ENCODE measurements at places on chromosomes 7 and 10.
A peak's percentile ranks its signal among the peaks of the same experiment; 100 is the strongest.

GRCh38 chr7:116569737-116570136 is 44.9 kb downstream of the CAV1 start:
- no peak for DNase-seq

DNA sequence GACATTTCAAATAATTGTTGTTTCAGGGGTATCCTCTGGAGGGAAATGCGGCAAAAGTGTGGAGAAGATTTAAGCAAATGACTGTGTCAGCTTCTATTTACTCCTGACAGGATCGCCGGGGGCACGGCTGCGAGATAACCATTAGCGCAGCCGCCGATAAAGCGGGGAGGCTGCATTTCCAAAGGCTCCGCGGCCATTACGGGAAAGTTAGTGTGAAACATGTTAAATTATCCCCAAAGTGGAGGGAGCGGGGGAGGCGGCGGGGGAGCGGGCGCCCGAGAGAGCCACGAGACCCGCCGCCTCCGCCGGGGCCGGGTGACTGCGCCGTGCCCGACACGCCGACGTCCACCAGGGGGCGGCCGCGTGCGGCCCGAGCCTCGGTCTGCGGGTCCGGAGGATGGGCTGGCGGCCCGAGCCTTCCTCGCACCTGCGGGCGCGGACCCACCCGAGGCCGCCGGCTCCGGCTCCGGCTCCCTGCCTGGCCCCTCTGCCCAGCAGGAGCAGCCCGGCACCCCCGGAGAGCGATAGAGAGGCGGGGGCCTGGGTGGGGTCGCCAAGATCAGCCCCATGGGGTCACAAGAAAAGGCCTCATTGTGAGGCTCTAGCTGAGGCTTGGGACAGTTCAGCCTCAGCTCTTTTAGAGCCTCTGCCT is 74.4 kb upstream of the PAX2 start:
- DNase-seq, result peak; percentile 33

DNA sequence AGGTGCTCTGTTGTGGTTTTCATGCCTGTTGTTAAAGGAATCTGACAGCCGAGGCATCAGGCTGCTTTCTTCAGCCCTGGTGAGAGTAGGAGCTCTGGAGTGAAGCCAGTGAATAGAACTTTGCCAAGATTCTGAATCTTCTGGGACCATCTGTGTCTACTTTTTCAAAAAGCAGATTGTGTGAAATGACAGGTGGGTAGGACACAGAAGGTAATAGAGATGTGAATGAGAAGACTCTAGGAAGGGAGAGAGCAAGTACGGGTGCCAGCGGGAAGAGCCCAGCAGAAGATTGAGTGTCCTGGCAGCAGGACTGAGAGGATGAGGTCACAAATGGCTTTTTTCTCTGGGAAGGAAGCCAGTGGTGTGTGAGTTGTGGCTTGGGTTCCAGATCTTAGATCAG is 429.2 kb downstream of the SDK1 start:
- no peak for DNase-seq

- DNase-seq, result no peak
These were observed 403.6 kb downstream of the NRG3 start for GRCh38 chr10:82278401-82279182.

DNA sequence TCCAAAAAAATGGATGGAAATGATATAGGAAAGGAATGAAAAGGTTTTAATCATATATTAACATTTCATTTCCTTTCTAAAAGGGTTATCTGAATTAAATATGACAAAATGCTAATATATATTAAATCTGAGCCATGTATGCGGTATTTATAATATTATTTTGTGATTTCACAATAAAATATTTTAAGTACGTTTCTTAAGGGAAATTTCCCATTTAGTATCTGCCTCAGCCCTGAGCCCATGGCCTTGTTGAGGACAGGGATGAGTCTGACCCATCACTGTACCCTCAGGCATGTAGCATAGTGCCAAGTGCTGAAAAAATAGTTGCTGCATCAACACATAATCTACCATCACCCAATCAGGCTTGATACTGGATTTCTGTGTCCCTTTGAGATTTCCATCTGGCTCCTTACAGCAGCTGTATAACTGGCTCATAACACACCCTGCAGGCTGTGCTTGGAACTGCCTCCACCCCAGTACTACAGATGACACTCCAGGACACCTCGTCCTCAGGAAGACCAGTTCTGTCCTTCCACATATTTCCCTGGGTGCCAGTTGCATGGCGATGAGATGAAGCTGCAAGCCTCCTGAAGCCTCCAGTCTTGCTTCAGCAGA is 59.4 kb upstream of the ASAH2 start:
- DNase-seq, result peak; percentile 76

DNA sequence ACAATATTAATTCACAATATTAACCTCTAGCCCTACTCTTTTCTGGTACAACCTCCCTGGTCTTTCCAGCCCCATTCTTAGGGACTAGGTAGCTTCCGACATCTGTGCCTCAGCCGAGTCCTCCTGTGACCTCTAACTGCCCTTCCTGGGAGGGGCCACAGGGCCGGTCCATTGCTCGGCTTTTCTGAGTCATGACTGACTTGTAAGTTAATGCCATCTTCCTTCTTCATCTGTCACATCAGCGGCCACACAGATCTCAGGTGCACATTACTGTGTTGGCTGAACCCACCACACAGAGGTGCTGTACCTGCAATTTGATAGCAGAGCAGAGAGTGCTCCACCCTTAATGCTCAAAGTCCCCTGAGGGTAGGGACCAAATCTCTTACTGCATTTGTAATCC is 4.1 kb upstream of the CPA4 start:
- no peak for DNase-seq

DNA sequence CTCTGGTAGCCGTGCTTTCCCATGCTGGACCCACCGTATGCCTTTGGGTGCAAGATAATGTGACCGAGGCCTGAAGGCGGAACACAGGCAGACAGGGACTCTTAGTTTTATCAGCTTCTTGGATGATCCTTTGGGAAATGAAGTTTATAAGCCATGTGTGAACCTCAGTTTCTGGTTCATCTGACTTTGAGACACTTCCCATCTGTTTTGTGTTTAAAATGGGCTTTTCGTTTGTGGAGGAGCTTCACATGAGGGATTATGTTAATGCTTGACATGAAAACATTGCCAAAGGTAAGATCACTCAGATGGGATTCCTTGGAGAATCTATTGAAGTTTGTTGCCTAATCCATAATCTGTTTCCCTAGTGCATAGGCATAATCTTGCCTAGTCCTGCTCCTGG is 249.8 kb upstream of the LYZL1 start:
- DNase-seq, result no peak

- no peak for DNase-seq
These were observed 127.5 kb downstream of the DNAJB6 start for GRCh38 chr7:157464111-157464970.

DNA sequence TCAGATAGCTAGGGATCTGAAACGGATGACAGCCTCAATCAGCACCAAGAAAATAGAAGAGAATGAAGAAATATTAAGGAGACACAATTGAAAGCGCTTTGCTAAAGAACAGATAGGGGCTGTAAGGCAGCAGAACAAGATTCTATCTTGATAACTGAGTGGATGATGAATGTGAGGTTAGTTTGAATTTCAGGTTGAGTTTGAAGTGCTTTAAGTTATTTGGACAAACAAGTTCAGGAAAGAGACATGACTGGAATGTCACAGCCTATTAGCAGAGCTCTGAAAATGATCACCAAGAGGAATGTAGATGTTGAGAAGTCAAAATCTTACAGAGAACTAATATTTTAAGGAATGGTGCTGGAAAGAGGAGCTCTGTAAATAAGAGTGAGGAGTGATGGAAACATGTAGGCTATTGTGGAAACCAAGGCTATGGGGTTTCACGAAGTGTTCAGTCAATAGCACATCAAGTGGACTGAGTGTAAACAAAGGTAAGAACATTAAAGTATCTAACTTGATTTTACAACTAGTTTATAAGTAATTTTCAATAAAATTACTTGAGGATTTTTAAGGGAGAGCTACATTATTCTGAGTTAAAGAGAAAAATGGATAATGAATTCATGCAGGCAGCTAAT is 61.6 kb downstream of the MEST start:
- no peak for DNase-seq

DNA sequence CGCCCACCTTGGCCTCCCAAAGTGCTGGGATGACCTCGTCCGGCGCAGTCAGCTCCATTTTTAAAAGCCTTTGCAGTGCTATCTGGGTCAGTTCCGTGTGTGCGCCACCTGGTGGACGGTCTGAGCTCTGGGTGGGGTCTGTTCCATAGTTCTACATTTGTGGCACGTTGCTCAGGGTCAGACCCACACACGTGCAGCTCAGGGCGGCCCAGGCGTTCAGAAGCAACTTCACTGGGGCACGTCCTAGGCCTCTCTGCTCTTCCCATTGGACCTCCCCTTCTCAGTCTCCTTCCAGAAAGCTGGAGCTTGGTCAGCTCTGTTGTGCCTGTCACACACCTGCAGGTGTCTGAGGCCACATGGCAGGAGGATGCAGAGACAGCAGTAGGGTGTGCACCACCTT is 137.9 kb downstream of the DNAJB6 start:
- peak; percentile 53 for DNase-seq

DNA sequence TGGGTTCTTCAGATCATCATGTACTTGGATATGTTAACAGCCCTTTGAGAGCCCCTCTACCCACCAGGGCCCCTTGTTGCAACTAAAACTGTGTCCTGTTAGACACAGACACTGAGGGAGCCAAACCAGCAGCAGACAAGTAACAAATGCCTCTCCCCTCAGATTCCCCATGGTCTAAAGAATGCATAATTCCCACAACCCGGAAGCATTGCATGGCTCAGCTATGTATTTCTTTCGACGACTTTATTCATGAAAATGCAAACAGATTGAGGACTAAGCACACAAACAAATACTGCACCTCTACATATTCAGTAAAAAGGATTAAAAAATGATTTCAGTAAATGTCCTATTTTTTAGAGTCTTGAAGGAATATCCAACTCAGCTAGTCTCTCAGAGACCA is 70.1 kb upstream of the HECW1 start:
- no peak for DNase-seq

- peak; percentile 51 for DNase-seq
These were observed 747 bp downstream of the GDI2 start for GRCh38 chr10:5812283-5813090.

DNA sequence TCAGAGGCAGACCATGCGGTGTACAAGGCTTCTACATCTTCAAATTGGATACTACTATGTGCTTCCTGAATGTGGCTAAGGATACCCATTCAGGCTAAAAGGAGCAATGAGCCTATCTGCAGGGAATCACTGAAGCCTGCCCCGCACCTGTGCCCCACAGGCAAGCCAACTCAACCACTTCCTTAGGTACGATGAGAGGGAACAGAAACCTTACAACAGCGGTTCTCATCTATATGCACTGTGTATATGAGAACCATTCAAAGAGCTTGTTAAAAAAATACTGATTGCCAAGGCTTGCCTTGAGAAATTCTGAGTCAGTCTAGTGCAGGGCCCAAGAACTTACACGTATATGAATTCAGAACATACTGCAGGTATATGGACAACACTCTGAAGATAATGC is 679.6 kb downstream of the PARD3 start:
- DNase-seq, result no peak

- no peak for DNase-seq
These were observed 4.5 kb downstream of the CHCHD3 start for GRCh38 chr7:133077394-133077793.

DNA sequence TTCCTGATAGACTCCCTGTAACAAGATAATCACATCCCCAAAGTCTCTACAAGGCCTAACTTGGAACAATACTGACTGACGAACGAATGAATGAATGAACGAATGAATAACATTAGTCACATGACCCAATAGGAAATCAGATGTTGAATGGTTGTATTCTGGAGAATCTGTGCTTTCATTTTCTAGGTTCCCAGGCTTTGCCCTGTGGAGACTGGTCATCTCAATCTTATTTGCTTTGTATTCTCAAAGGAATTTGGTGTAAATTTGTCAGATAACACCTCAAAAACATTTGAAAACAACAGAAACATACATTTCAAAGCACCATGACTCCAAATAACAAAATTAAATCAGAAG is 69.6 kb upstream of the COL1A2 start:
- no peak for DNase-seq

- DNase-seq, result no peak
These were observed 41.6 kb downstream of the LAMB1 start for GRCh38 chr7:107961405-107961804.

- peak; percentile 40 for DNase-seq
These were observed 65.8 kb downstream of the CDK13 start for GRCh38 chr7:40015790-40016296.

DNA sequence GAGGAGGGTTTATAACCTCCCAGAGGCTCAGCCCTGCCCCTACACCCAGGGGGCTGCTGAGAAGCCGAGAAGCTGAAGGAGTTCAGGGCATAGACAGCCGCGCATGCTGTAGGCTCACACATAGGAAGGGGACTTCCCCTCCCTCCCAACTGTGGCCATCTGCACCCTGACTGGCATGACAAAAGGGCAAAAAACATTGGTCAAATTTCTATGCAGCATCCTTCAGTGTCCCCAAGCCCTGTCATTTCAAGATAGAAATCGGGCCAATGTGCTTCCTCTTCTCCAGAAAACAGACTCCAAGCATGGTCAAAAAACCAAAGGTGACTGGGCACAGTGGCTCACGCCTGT is 55.9 kb upstream of the MYL10 start:
- DNase-seq, result no peak

- DNase-seq, result no peak
These were observed 61.6 kb downstream of the ESYT2 start for GRCh38 chr7:158767707-158768106.

DNA sequence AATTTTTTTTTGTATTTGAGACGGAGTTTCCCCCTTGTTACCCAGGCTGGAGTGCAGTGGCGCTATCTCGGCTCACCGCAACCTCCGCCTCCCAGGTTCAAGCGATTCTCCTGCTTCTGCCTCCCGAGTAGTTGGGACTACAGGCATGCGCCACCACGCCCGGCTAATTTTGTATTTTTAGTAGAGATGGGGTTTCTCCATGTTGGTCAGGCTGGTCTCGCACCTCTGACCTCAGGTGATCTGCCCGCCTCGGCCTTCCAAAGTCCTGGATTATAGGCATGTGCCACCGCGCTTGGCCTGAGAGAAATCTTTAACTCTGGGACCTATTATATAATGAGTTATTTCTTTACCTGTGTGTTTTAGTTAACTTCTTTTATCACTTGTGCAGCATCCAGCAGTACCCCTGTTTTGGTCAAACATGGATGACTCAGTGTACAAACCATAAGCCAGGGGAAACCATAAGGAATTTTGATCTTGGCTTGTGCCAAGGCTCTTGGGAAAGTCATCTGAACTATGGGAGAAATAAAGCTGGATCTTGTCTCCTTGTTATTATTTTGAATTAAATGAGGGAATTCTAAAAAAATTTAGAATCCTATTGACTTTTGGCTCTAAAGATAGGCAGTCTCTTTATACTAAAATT is 23.6 kb upstream of the ZRANB1 start:
- DNase-seq, result peak; percentile 33

DNA sequence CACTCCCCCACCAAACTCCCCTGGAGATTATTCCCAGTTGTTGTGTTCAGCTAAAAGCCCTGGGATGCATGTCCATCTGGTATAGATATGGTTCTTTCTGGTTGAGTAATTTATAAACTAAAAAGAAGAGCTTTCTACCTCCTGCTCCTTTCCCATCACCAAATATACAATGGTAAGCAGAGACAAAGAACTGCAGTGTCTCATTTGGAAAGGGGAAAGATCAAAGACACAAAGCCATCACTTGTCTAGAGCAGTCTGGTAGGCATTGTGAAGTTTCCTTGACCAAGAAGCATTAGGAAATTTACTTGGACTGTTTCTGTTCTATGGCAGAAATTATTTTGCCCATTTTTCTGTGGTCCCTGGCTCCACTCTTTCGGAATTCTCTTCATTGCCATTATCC is 24.9 kb upstream of the PANK1 start:
- no peak for DNase-seq

GRCh38 chr10:63375859-63376258 is 89.9 kb downstream of the JMJD1C start:
- DNase-seq, result no peak
